ENCODE measurements at places on chromosomes 5 and 9.

- no peak for DNase-seq
Measured at GRCh38 chr5:159907689-159908590, 8.3 kb upstream of the ADRA1B start.

GRCh38 chr9:88996921-88997235, 5.6 kb downstream of the S1PR3 start:
- no peak for DNase-seq

GRCh38 chr9:135886147-135886981, 21.0 kb downstream of the CAMSAP1 start:
- DNase-seq, result no peak

- DNase-seq, result no peak
Measured at GRCh38 chr9:91978740-91979414, 28.8 kb upstream of the ROR2 start.

GRCh38 chr9:2157277-2158110, 142.3 kb downstream of the SMARCA2 start:
- peak; percentile 20 for DNase-seq

DNA sequence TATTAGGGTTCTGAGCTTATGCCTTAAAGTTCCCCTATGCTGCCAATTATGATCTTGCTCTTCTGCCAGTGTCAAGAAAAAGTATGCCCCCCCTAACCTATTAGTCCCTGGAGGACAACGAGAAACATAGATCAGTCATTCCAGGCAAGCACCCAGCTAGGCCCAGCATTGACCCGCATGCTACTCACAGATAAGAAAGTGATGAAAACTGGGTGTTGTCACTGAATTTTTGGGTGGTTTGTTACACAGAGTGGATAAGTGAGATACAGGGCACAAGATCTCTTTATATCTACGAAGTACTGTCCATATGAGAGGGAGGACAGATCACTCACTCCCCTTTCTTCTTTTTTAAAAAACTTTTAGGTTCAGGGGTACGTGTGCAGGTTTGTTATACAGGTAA, 6.4 kb upstream of the TEX48 start:
- DNase-seq, result no peak

DNA sequence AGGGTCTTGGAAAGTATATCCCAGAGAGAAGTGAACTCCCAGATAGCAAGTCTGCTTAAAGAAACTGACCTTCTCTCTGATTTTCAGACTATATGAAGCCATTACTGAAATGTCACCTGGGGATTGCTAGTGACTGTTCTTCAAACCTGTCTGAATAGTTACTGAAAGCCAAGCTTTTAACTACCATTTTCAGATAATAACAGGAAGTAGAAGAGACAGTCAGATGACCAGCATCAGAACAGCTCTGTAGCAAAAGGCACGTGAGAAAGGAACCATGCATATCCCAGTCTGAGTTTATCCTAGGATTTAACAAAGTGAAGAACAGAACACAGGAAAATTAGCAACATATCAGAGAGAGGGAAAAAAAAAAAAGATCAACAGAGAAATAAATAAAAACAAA, 74.9 kb upstream of the SELENOP start:
- no peak for DNase-seq

DNA sequence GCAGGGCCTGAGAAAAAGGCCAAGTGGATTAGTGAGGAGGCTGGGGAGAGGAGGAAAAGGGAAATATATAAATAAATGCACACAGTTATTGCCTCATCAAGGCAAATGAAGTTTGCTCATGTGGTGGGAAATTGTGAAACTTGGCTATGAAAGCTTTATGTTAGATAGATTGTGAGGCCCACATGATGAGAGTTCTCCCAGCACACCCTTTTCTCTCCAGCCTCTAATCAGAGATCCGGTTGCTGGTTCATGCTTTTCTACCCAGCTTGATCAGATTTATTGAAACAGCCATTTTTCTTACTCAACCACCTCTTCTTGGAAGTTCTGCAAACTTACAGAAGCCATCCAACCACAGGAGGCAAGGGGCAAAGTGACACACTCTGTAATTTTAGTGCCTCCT, 125.8 kb upstream of the KLF4 start:
- no peak for DNase-seq

DNA sequence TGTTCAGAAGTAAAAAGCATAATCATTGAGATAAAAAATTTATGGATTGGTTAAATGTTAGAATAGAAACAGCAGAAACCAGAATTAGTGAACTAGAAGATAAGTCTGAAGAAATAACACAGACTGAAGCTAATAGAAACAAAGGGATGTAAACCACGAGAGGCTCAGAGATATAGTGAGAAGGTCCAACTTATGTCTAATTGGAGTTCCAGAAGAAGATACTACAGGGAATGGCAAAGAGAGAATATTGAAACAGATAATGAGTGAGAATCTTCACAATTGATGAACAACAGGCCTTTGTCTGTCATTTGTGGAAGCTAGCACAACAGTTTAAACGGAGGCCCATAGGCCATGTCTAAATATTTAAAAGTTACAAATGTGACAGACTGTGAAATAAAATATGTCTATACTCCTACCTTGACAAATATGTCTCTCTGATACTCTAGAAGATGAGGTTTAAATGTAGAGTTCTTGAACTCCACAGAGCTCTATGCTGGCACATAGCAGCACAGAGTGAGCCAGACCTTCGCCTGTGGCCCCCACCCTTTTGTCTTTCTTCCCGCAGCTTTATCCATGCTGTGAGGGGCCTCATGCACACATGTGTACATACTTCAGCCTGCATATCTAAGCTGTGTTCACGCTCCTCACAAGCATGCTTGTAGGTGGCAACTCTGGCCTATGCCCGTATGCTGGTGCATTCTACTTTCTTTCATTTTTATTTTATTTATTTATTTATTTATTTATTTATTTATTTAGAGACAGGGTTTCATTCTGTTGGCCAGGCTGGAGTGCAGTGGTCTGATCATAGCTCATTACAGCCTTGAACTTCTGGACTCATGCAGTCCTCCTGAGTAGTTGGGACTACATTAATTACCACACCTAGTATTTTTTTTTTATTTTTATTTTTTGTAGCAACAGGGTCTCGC, 45.0 kb upstream of the ABL1 start:
- no peak for DNase-seq

DNA sequence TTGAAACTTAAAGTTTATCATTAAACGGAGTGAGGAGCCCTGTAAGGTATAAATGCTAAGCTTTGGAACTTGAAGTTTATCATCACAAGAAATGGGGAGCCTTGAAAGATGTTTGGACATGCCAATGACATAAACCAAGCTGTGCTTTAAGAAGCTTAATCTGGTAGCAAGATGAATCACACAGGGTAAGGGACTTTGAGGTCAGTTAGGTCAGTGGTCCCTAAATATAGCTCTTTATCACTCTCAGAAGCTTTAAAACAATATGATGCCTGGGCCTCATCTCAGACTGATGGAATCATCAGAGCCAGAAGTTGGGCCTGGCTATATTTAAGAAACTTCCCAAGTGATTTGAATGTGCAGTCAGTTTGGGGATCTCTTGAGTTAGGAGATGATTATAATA, 85.7 kb downstream of the TNC start:
- no peak for DNase-seq

GRCh38 chr9:34688329-34689115, 2.6 kb downstream of the CCL19 start:
- no peak for DNase-seq

- no peak for DNase-seq
Measured at GRCh38 chr5:55003432-55004065, 18.2 kb upstream of the ESM1 start.

DNA sequence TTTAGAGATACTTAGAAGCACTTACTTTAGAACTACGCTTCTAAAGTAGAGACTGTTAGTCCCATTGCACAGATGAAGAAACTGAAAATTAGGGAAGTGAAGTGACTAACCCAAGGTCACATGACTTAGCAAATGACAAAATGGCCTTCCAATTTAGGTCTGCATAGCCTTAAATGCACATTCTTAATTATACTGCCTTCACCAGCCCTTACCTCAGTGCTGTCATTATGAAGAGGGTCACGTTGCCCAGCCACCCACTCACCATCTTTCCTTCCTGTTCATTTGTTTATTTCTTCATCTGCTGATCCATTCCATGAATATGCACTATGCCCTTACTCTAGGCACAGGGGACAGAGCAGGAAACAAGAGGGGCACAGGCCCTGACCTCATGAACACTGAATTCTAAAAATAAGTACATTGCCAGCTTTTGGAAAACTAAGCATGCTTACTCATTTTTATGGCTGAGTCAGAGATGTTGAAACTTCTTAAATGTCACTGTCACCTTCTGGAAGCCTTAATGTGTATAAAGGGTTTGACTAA, 8.6 kb downstream of the HAVCR2 start:
- no peak for DNase-seq

DNA sequence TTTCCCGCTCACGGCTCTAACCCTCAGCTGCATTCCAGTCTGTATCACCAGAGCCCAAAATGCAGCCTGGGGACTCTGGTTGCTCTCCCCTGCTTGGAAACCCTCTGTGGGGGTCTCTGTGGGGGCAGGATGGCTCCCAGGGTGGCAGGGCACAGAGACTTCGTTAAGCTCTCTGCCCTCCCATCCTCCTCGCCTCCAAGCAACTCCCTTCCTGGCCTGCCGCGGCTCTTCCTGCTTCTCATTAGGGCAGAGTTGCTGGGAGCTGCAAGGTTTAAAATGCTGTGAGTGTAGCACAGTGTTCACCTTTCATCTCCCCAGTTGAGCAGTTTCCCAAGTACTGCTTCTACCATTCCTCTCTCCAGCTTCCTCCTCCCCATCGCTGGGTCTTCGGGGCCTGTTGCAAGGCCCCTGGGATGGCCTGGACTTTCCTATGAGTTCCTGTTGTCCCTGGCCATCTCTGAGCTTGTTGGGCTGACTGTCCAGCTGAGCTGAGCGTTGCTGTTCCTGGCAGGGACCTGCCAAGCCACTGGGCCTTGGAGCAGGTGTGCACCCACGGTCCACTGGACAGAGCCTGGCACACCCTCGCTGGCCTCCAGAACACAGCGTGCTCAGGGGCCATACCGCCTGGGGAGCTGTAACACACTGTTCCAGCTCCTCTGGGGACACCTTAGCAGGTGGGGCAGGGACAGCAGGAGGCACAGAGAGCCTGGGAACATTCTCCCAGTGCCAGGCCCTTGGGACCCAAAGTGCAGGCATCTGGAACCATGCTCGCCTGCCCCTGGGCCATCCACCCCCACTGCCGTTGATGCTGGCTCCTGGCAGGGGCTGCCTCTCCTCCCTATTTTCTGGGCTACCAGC, 188.4 kb downstream of the C9orf50 start:
- no peak for DNase-seq

DNA sequence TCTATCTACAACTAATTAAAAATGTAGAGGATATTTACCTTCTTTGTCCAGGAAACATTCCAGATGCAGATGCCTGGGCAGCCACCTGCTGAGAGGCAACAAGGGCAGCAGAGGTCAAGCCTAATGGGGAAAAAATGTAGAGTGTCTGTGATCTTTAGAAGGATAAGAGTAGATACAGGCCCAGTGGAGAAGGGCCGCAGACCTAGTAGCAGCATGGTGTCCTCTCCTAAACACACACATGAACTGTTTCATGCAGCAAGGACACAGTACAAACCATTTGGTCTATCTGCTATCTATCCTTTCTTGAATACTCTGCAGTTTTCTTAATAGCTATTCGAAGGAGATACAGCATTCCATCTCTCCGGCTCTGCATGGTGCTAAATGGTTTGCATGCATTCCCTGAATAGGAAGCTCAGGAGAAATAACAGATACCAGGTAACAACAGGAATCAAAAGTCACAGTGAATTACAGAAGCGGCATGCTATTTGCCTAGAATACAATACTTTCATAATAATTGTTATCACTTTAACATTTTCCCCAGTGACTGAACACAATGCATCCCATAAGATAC, 107.3 kb downstream of the ZNF608 start:
- DNase-seq, result no peak

GRCh38 chr5:140358738-140359310, 1.2 kb upstream of the SLC4A9 start:
- DNase-seq, result no peak

DNA sequence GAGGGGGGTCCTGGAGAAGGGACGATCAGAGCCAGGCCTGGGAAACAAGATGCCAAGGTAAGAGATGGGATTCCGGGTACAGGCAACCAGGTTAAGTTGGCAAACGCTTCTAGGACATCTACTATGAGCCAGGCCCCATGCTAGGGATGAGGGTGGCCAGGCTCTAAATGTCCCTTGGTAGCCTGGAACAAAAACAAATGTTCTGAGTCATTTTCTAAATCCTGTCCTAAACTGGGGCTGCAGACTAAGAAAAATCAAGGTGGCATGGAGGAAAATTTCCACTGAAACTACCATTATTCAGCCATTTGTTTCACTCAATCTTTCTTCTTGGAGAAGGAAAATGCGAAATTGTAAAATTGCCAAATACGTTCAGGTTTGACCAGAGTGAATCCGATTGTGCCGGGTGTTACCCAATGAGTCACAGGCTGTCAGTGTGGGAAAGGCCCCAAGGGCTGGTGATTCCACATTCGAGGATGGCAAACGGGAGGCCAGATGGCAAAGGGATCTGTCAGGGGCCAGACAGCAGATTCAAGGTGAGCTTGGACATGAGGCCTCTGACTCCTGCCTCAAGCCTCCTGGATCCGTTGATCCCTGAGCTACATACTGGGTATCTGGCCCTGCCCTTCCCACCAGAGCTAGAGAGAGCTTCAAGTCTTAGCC, 57.6 kb downstream of the PAX5 start:
- DNase-seq, result no peak

GRCh38 chr9:2026220-2026997, 11.3 kb downstream of the SMARCA2 start:
- no peak for DNase-seq

DNA sequence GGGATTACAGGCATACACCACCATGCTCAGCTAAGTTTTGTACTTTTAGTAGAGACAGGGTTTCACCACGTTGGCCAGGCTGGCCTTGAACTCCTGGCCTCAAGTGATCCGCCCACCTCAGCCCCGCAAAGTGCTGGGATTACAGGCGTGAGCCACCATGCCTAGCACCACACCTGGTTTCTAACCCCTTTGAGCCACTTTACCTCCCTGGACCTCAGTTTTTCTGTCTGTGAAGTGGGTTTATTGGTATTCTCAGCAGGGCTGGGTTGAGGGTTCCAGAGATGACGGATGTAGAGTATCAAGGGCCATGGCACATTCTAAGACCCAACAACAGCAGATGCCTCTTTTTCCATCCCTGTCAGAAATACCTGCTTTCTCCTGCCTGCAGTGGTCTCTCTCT, 38.6 kb downstream of the AMBP start:
- no peak for DNase-seq

DNA sequence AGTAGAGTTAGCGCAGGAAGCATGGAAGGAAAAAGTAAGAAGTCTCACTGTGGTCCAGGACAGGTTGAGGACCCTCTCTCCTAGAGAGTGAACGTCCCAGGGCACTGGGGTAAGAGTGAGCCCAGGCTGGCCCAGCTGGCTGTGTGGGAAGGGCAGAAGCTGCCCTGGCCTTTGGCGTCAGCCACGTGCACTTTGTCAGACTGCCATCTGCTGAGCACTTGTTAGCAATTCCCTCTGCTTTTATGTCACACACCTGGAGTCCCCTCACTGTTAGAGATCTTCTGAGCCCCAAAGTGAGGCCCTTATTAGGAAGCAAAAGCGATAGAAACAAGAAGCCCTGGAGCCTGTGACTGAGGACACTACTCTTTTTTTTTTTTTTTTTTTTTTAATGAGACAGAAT, 79.1 kb downstream of the UGCG start:
- no peak for DNase-seq

- no peak for DNase-seq
Measured at GRCh38 chr5:7683753-7684152, 167.2 kb downstream of the CFAP90 start.
